ENCODE measurements at places on chromosomes 6 and 20. TPM values are rescaled to one million over a fixed set of nuclear protein-coding genes. Genes with fewer than 3 reads are reported as not detected.

Gene FAM83B
- total RNA-seq: not detected

Gene HEY2
- total RNA-seq: 2.1 TPM

Gene TMEM239
- total RNA-seq: not detected

Gene SMLR1
- total RNA-seq: not detected

Gene APOBEC2
- total RNA-seq: 0.61 TPM

Gene NRN1
- total RNA-seq: 48.5 TPM

Gene CYP21A2
- total RNA-seq: 0.64 TPM

Gene SNAP25
- 61.0 TPM for total RNA-seq

Gene EPPIN
- total RNA-seq: not detected

Gene RNF39
- not detected for total RNA-seq

Gene MLIP
- total RNA-seq: 0.44 TPM

Gene RBBP8NL
- total RNA-seq: not detected

Gene TRIM15
- total RNA-seq: not detected

Gene SYNJ2
- total RNA-seq: 2.4 TPM

Gene CRISP2
- total RNA-seq: not detected
